ENCODE measurements at places on chromosomes 2 and 18. TPM values are rescaled to one million over a fixed set of nuclear protein-coding genes. Genes with fewer than 3 reads are reported as not detected.
A peak's percentile ranks its signal among the peaks of the same experiment; 100 is the strongest.

CROCC2 gene
- not detected for total RNA-seq

ASXL3 gene
- not detected for total RNA-seq

- H3K27me3 ChIP-seq: no peaks in the 10 kb centered on the region
- no peak for DNase-seq
- H3K27ac ChIP-seq: no peak overlapping the region
- H3K4me3 ChIP-seq: no peak overlapping the region
- H3K4me1 ChIP-seq: no peaks in the 10 kb centered on the region
- H3K36me3 ChIP-seq: peaks cover 9% of the 10 kb centered on the region
Observed at GRCh38 chr18:26386441-26386840, 160.2 kb downstream of the TAF4B start.

GRCh38 chr2:204260162-204260877 lies 285.0 kb upstream of the PARD3B start:
- H3K4me3 ChIP-seq: no peak overlapping the region
- H3K36me3 ChIP-seq: no peaks in the 10 kb centered on the region
- peaks cover 45% of the 10 kb centered on the region for H3K27me3 ChIP-seq
- peak; percentile 57 for DNase-seq

GRCh38 chr2:124514236-124514635 lies 489.1 kb downstream of the CNTNAP5 start:
- no peak overlapping the region for H3K4me3 ChIP-seq
- no peaks in the 10 kb centered on the region for H3K4me1 ChIP-seq
- no peaks in the 10 kb centered on the region for H3K27me3 ChIP-seq
- H3K27ac ChIP-seq: no peak overlapping the region
- no peak for DNase-seq
- no peaks in the 10 kb centered on the region for H3K36me3 ChIP-seq

DNA sequence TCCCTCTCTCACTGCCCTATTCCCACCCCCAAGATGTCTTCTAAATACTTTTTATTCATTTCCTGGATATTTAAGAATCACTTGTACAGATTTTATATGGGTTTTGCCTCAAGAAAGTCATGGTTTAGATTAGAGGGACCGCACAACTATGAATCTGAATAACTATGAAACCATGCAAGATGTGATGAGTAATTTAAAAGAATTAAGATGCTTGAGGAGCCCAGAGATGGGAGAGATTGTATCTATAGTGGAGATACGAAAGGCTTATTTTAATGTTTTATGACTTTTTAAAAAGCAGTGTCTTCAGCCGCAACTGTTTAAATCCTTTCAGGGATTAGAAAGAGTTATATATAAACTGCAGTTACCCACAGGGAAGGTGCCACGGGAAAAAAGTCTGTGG lies 324.1 kb downstream of the LPIN1 start:
- no peak overlapping the region for H3K4me3 ChIP-seq
- no peak overlapping the region for H3K27ac ChIP-seq
- H3K4me1 ChIP-seq: peaks cover 4% of the 10 kb centered on the region
- no peaks in the 10 kb centered on the region for H3K36me3 ChIP-seq

- H3K36me3 ChIP-seq: no peaks in the 10 kb centered on the region
- no peaks in the 10 kb centered on the region for H3K4me1 ChIP-seq
- H3K27ac ChIP-seq: no peak overlapping the region
- no peak for DNase-seq
Observed at GRCh38 chr2:233892793-233893192, 24.4 kb upstream of the TRPM8 start.

Data from activated CD8-positive, alpha-beta T cell treated with anti-CD3 and anti-CD28 coated beads, Interleukin-2, amount 10 ng/mL, durations not matched to agents 7 days and 5 days (primary cell).